ENCODE measurements at places on chromosomes 7 and 10.

GRCh38 chr10:10545771-10546170 is 471.9 kb upstream of the CELF2 start:
- no peak for DNase-seq

DNA sequence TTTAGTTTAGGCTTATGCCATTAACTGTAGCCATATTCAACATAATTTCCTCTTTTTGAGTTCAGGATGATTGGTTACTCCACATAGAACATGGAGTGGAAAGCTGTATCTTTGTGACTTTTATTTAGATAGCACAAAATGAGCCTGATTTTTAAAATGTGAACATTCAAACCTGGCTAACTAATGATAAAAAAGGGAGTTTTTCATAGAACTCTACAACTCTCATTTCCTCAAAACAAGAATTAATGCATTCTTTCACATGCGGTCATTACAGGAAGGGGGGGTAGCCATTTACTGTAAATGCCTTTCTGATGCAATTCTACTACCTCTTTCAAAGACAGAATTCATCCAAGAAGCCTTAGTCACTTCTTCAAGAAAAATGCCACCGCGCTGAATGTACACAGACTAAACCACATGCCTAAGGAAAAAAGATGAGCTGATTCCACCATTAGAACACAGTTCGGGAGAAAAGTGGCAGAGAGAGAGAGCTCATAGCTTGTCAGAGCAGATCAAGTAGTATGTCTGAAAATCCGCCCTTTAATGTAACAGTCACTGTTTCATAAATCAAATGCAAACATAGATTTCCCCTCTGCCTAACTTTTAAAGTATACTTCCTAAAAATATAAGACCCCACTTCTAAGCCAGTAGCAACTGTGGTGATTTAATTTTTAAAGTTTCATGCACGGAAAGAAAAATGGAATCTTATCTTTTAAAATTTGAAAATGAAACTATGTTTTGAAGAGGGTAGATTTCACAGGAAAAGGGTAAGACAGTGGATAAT is 226.4 kb upstream of the KLF14 start:
- peak; percentile 52 for DNase-seq

DNA sequence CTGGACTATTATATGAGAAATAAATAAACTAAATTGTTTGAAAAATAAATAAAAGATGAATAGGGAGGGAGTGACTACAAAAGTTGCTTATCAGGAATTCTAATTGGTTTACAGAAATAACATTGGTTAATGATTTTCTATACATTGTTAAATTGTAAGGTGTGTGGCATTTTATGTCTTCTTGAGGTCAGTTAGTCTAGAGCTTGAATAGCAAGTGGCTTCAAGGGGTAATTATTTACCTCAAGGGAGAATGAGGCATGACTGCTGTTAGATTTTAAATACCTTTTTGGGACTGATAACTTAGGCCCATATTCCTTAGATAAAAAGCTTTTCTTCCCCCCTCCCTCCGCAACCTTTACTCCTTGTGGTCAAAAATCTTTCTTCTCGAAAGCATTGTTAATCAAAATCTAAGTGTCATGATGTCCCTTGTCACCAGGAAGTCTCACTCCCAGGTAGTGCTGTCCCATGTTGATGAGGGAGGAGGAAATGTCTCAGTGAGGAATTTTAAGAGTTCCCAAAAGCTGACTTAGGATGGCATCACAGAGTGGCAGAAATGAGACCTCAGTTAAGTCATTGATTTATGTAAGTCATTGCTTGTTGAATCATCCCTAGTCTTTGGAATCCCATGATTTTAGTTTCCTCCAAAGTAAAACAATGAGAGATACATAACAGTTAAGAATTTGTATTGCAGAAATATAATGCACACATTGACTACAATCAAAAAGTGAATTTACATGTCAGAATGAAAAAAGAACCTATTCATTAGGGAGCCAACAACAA is 71.5 kb downstream of the MAPK8 start:
- no peak for DNase-seq

DNA sequence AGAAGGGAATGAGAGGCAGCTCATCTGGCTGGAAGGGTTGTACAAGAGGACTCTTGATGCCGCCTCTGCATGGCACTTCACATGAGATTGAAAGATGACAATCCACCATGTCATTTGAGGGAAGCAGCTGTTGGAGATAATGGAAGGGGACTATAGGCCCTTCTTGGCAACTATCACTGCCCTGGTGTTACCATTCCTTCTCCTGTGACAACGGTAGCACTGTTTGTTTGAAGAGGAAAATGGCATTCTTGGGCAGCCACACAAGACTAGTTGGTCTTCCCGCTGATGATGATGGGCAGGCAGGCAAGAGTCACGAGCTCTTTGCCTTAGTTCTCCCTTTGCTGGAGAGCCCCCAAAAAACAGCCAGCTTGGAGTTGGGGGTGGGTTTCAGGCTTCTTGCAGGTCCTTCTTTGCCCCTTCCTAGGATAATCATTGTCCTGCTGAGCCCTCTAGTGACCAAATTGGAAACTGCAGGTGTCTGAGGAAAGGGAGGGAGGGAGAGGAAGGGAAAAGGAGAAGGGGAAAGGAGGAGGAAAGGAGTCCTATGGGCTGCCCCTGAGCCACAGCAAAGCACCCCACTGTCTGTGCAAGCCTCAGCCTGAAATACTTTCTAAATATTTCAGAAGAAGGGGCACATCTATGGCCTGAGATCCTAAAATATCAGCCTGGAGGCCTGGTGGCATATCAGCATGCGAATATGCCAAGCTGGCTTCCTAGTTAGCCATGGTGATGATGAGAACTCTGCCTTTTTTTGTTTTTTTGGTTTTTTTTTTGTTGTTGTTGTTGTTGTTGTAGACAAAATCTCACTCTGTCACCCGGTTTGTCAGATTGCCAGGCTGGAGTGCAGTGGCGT is 165.6 kb upstream of the KMT2E start:
- peak; percentile 47 for DNase-seq

GRCh38 chr7:67990003-67990402 is 993.4 kb downstream of the TYW1 start:
- no peak for DNase-seq

DNA sequence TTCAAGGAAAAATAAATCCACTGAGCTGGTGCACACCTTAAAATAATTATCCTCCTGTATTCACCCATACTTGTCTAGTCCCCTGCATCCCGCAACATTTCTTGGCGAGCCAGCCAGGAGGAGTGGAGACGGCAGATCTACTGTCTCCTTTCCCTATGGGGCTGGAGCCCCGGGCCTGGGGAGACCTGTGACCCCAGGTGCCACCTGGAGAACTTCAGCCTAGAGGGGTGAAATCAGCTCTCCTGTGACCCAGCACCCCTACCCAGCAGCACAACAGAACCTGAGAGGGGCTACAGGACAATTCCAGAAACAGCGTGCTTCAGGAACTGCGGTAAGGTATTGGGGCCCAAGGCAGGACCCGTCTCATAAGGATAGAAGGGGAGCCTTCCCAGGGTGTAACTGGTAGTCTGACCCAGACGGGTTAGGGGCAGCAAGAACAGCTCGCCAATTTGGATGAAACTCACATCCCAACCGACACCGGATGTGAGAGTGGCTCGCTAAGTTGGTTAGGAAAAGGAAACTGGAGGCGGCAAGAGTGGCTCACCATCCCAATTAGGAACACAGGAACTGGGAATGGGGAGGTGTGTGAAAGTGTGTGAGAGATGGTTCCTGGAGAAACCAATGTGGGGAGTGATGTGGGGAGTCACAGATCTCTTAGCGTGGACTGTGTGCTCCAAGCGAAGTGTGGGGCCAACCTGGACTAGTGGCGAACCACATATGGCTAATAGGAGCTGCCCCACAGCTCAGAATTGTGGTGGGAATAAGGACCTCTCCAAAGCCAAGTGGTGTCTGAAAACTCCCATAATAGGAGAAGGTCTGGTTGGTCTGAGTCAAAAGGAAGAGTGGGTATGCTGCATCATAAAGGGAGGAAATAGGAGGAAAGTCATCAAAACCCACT is 15.1 kb upstream of the DENND2A start:
- no peak for DNase-seq

- no peak for DNase-seq
These were observed 31.2 kb downstream of the TBXAS1 start for GRCh38 chr7:139860090-139860775.

DNA sequence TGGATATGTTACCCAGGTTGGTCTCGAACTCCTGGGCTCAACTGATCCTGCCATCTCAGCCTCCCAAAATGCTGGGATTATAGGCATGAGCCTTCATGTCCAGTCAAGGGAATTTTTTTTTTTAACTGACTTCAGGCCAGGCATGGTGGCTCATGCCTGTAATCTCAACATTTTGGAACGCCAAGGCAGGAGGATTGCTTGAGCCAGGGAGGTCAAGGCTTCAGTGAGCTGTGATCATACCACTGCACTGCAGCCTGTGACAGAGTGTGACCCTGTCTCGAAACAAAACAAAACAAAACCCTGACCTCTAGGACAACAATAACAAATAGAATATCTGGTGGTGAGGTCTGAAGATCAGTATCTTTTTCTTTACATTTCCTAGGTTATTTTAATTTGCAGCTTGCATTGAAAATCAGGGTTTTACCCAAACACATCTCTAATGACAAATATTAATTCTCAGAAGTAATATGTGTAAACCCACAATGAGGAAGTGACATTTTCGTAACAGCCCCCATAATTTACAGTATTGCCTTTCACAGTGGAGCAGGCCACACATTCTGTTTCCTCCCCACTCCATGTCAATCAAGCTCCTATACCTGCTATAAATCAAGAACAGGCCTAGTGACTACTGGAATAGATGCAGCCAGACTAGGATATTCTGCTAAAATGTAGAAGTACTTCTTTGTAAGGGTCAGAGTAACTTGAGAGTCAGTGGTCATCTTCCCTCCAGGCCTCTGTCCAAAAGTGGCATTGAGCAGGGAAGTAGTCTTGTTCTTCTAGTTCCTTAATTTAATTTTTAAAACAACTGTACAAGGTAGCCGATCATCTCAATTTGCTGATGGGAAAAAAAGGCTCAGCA is 43.3 kb upstream of the ECHDC3 start:
- no peak for DNase-seq

GRCh38 chr10:12397941-12398340 is 48.6 kb downstream of the CAMK1D start:
- DNase-seq: no peak

DNA sequence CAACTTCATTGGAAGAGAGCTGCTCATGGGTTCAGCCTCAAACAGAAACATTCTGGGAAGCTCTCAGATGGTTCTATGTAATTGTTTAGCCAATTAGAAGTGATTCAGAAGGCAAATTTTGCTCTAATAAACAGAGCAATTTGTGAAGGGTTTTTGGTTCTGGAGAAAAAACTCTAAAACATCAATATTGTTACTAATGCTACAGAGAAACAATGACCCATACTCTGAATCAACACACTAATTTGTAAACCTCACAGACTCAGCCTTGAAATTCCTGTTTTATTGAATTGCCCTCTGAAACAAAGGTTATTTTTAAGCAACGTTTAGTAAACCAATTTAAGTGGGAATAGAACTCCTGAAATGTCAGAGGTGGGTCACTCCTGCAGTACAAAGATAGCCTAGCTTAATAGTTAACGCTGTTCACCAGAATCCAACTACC is 171.6 kb upstream of the SVIL start:
- DNase-seq: no peak

DNA sequence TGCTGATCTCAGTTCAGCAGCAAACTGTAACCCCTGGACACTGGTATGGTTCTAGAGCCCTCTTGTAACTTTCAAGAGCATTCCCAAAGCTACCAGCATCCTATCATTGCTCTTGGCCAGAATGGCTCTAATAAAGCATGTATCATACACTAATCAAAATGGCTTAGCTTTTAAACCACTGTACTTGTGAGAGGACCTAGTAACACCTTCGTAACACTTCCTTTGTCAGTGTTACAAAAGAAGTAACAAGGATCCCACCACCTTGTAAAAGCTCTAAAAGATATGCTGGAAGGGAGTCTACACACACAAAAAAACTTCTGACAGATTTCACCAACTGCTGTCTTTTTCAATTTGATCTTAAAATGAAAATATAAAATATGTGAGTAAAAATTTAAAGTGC is 144.7 kb downstream of the ALOX5 start:
- no peak for DNase-seq

DNA sequence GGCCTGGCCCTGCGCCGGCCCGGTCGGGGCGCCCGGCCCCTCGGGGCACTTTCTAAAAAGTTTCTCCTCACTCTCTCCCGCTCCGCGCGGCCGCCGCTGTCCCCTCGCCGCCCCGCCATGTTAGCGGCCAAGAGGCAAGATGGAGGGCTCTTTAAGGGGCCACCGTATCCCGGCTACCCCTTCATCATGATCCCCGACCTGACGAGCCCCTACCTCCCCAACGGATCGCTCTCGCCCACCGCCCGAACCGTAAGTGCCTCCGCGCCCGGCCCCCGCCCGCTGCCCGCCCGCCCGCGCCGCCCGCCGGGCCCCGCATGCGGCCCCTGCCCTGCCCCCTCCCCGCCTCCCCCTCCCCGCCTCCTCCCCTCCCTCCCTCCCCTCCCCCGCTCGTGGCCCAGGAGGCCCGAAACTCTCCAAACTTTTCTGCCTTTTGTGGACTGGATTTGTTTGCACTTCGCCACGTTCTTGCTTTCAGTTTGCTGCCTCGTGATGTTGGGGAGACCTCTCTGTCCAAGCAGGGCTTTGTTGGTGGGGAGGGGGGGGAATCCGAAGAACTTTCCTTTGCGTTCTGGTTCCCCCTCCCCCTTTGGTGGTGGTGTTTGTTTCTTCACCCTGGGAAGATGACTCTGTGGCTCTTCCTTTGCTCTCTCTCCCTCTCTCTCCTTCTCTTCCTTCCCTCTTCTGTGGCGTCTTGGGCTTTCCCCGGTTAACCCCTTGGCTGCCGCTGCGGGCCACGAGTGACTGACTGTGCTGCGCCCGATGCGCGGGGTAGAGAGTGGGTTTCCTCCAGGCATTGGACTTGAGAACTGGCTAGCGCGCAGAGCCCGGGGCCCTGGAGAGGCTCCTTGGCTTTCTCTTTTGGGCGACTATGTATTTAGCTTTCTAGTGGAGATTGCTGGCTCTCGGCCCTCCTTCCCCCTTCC is 1.6 kb downstream of the TCF7L2 start:
- peak; percentile 43 for DNase-seq

- DNase-seq: no peak
These were observed 35.9 kb downstream of the ADCY1 start for GRCh38 chr7:45610019-45610418.

- no peak for DNase-seq
These were observed 24.3 kb downstream of the SLC29A3 start for GRCh38 chr10:71343392-71343773.

- no peak for DNase-seq
These were observed 71.3 kb downstream of the VWA2 start for GRCh38 chr10:114310346-114310745.

GRCh38 chr10:69303632-69304051 is 25.3 kb downstream of the HK1 start:
- no peak for DNase-seq

DNA sequence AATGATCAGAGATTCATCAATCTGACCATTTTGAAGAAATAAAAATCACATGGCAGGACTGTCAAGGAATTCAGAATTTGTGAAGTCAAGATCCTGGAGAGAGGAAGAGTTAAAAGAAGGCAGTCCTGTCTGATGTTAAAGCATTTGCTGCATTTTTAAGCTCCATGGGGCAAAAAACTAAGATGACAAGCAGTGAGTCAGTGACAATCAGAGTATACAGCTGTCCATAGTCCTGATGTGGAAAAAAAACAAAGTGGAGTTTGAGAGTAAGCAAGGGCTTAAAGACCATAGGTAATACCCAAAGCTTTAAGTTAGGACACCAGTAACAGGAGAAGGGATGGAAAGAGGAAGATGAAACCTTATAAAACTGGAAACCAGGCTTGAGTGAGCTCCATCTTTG is 412.7 kb upstream of the ANKRD30A start:
- no peak for DNase-seq

GRCh38 chr7:4048336-4048735 is 633.8 kb upstream of the FOXK1 start:
- DNase-seq: no peak
